ENCODE measurements at places on chromosomes 12 and 14. TPM values are rescaled to one million over a fixed set of nuclear protein-coding genes. Genes with fewer than 3 reads are reported as not detected.

Gene TSPAN8
- not detected for total RNA-seq

Gene IL31
- 5.1 TPM for total RNA-seq

Gene CFAP54
- 0.88 TPM for total RNA-seq

Gene SLC25A3
- total RNA-seq, result 674 TPM

Gene C12orf54
- not detected for total RNA-seq

Gene APOF
- not detected for total RNA-seq

Gene TPPP2
- not detected for total RNA-seq

GRCh38 chr14:69327507-69327906 is 67.5 kb downstream of the GALNT16 start:
- no peak overlapping the region for H3K4me3 ChIP-seq
- no peaks in the 10 kb centered on the region for H3K27me3 ChIP-seq
- H3K4me1 ChIP-seq, result no peaks in the 10 kb centered on the region
- no peaks in the 10 kb centered on the region for H3K36me3 ChIP-seq
- no peak for DNase-seq
- H3K27ac ChIP-seq, result no peak overlapping the region

DNA sequence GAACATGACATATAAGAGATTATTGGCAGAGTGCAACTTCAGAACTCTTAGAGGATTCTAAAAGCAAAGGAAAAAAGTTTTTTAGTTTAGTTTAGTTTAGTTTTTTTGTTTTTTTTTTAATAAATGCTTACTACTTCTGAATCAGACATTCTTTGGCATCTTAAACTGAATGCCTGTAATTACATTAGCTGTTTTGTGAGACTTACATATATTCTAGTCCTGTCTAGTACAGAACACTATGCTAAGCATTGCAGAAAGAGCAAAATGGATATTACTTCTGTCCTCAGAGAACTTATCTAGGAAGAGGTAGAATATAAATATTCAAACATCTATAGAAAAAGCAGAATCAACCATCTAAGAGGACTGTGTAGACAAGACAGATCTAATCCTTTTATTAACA is 133.2 kb downstream of the RAD51B start:
- no peak for DNase-seq
- H3K27me3 ChIP-seq, result no peaks in the 10 kb centered on the region
- H3K27ac ChIP-seq, result no peak overlapping the region
- no peaks in the 10 kb centered on the region for H3K4me1 ChIP-seq

DNA sequence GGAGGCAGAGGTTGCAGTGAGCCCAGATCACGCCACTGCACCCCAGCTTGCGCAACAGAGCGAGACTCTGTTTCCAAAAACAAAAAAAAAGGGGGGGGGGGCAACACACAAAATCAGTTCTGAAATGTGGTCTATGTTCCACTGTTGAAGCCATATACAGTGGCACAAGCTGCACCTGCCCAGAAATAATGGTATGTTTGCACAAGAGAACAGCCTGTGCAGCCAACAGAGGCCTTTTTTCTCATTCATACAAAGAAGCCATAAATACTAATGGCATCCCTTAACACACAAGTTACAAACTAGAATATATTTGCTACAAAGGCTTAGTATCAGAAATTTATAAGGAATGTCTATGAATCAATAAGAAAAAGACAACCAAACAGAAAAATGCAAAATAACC is 37.1 kb downstream of the ITPR2 start:
- no peaks in the 10 kb centered on the region for H3K27me3 ChIP-seq
- DNase-seq, result no peak
- H3K36me3 ChIP-seq, result no peaks in the 10 kb centered on the region
- H3K27ac ChIP-seq, result no peak overlapping the region
- no peak overlapping the region for H3K4me3 ChIP-seq

GRCh38 chr14:79732911-79733655 is 478.2 kb downstream of the DIO2 start:
- DNase-seq, result no peak
- H3K36me3 ChIP-seq, result no peaks in the 10 kb centered on the region
- no peak overlapping the region for H3K4me3 ChIP-seq
- no peaks in the 10 kb centered on the region for H3K4me1 ChIP-seq
- no peaks in the 10 kb centered on the region for H3K27me3 ChIP-seq
- no peak overlapping the region for H3K27ac ChIP-seq

GRCh38 chr14:99159341-99160340 is 112.4 kb downstream of the BCL11B start:
- no peak overlapping the region for H3K27ac ChIP-seq
- DNase-seq, result no peak
- H3K36me3 ChIP-seq, result no peaks in the 10 kb centered on the region
- no peaks in the 10 kb centered on the region for H3K27me3 ChIP-seq
- no peak overlapping the region for H3K4me3 ChIP-seq

GRCh38 chr14:96940009-96940408 is 142.8 kb downstream of the VRK1 start:
- no peak for DNase-seq
- no peaks in the 10 kb centered on the region for H3K36me3 ChIP-seq
- H3K27ac ChIP-seq, result no peak overlapping the region
- H3K4me1 ChIP-seq, result no peaks in the 10 kb centered on the region

GRCh38 chr14:68230950-68231717 is 411.6 kb downstream of the RAD51B start:
- DNase-seq, result no peak
- no peaks in the 10 kb centered on the region for H3K36me3 ChIP-seq
- no peak overlapping the region for H3K4me3 ChIP-seq
- no peaks in the 10 kb centered on the region for H3K4me1 ChIP-seq

GRCh38 chr14:35988550-35988949 is 162.4 kb downstream of the BRMS1L start:
- no peak overlapping the region for H3K4me3 ChIP-seq
- no peaks in the 10 kb centered on the region for H3K36me3 ChIP-seq
- no peaks in the 10 kb centered on the region for H3K4me1 ChIP-seq
- H3K27ac ChIP-seq, result no peak overlapping the region
- H3K27me3 ChIP-seq, result no peaks in the 10 kb centered on the region

DNA sequence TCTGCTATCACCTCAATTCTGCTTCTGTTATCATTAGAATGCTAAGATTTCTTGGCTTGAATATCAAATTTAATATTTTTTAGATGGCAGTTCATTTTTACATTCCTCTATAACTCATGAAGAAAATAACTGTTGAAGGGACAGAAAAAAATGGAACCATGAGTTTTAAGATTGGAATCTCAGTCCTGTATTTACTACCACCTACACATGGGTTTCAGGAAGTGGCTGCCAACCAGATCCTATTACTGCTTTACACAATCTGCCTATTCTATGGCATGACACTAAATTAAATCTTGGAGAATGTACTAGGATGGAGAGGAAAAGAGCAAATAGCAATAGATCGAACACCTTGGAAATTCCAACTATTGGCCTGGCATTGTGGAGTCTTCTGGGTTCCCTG is 140.8 kb downstream of the DUSP6 start:
- no peaks in the 10 kb centered on the region for H3K4me1 ChIP-seq
- H3K27ac ChIP-seq, result no peak overlapping the region
- no peak overlapping the region for H3K4me3 ChIP-seq
- no peak for DNase-seq
- no peaks in the 10 kb centered on the region for H3K27me3 ChIP-seq

Measured in CD8-positive, alpha-beta memory T cell (primary cell).